ENCODE measurements at places on chromosomes 5 and 9.

DNA sequence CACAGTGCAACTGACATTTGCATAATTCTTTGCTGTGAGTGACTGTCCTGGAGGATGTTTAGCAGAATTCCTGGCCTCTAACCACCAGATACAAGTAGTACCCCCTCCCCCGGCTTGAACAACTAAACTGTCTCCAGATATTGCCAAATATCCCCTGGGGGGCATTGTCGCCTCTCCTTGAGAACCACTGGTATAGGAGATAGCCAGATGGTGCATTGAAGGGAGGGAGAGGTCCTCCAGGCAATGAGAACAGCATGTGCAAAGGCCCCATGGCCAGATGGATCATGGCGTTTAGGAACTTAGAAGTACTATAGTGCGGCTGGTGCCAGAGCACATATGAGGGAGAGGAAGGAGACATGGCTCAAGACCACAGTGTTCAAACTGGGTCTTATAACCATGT lies 18.9 kb upstream of the ORM1 start:
- DNase-seq = no peak

DNA sequence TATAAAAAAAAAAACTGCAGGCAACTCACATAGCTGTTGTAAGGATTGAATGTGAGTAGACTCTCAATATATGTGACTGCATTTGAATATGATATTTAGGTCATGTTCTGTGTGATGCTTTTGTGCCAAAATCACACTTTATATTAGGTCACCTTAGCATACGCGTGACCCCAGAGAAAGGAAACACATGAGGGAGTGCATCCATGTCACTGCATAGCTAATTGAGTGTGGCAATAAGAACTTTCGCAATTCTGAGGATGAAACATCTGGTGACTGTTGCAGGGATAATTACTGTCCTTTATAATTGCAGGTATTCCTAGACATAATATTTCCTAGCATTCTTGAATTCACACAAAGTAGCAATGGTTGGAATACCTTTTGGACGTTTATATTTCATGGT lies 459.5 kb upstream of the KLF4 start:
- no peak for DNase-seq

- DNase-seq = no peak
Measured at GRCh38 chr5:76791461-76791860, 27.4 kb upstream of the F2RL1 start.

DNA sequence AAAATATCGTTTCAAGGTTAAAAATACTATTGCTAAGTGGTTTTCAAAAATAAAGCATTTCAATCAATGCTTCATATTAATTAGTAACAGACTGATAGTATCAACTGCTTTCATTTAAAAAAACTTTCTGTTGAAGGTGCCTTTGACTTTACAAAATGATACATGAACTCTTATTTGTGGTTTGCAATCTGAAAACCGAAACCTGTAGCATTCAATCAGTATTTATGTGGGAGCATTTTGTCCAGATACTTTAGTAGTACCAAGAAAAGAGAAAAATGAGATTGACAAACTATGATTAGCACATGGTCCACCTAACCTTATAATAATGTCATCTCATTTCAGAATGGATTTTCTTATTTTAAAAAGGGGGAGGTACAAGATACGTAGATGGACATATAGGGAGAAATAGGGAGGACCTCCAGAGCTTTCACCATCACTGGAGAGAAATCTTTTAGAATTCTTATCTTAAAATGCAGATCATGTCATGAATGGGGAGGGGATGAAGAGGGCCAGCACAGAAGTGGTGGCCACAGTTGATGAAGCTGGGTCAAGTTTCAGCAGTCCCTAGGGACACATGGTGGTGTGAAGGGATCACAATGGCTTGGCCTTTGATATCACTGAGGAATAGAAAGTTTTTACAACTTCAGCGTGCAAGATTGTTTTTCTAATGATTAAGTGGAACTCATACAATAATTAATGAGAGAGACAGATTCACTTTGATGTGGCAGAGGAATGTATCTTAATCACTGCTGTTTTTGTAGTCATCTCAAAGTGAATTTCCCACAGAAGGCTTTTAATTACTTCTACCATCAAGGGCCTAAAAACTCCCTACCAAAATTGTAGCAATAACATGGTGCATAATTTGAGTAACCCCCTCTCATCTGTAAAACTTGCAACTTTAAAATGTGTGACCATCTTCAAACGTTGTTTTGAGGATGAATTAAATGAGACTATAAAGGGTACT lies 322.3 kb upstream of the EDIL3 start:
- DNase-seq = no peak

- DNase-seq = no peak
Measured at GRCh38 chr9:111663301-111663823, 2.0 kb downstream of the GNG10 start.

- DNase-seq = peak; percentile 2
Measured at GRCh38 chr9:78682216-78682615, 385.3 kb downstream of the PSAT1 start.

DNA sequence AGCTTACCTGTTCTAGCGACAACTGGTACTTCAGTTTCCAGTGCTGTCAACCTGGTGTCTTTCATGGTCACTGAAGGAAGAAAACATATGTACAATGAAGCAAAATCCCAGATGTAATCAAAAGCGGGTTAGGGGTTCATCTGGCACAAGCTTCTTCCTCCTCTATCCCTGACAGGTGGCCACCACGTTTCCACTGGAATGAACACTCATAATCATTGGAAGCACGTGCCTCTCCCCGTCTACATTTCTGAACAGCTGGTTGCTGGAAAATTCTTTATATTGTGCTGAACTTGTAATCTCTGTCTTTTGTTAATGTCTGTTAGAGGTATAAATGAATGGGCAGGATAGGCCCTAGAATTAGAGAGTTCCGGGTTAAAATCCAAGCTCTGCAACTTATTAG lies 9.4 kb downstream of the TSC1 start:
- no peak for DNase-seq

DNA sequence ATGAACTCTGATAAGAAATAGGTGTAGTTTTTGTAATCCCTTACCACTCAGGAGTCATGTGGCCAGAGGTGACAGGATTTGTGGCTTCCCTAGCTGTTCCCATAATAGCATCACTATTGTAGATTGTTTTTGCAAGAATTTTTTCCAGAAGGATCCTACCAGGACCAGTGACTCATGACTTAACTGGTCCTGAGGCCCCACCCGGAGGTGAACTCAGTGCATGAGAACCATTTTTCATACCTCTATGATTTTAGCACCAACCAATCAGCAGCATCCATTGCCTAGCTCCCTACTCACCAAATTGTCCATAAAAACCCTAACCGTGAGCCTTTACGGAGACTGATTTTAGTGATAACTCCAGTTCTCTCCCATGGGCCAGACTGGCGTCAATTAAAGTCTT lies 484.8 kb downstream of the PSAT1 start:
- DNase-seq = no peak

DNA sequence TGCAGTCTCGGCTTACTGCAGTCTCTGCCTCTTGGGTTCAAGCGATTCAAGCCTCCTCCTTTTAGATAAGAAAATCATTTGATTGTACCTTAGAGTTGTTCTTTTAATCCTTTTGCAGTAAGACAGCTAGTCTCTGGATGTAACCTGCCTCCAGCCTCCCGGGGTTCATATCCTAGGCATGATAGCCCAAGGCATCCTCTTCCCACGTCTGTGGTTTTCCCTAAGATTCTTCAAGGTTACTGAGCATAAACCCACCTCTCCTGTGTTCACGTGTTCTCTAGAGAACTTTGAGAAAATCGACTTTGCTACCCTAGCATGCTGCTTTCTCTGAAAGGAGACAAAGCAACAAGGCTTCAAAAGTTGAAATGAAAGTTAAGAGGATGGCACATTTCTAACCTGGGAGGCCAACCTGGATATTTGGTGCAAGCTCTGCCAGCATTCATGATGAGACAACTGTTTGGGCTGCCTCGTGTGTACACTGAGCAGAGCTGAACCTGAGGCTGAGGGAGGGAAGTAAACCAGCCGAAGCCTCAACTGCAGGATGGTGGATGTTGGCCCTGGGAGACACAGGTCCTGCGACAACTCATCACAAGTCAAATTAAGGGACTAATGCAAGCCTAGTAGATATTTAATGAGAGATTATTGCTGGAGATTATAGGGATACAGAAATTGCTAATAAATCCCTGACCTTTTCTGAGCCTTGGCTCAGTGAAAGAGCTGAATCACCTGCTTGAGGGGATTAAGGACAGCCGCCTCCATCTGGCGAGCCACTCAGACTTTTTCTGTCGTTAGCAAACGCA lies 261.8 kb downstream of the ARHGAP26 start:
- DNase-seq = peak; percentile 46

DNA sequence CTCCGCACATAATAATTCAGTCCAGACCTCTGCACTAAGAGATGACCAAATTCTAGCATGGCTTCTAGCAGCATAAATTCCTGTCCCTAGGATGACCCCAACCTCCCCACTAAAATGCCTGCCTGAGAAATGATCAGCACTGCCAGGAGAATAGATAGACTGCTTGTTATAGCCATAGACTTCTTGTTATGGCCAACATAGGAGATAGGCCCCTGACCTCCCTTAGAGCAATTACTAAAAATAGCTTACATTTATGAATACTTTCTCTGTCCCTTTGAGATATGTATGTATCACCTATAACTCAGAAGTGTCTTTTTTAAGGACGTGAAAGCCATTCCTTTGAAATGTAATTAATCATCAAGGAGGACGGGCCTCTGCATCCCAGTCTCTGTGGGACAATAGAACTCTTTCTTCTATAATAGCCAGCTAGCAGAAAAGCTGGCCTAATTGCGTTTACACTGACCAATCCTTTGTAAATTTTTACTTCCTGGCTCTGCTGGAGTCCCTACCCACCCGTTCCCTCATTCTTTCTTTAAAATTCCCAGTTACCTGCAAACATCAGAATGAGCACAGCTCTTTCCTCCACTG lies 1002.7 kb downstream of the CDH18 start:
- no peak for DNase-seq

- no peak for DNase-seq
Measured at GRCh38 chr9:4069457-4070153, 230.3 kb downstream of the GLIS3 start.

DNA sequence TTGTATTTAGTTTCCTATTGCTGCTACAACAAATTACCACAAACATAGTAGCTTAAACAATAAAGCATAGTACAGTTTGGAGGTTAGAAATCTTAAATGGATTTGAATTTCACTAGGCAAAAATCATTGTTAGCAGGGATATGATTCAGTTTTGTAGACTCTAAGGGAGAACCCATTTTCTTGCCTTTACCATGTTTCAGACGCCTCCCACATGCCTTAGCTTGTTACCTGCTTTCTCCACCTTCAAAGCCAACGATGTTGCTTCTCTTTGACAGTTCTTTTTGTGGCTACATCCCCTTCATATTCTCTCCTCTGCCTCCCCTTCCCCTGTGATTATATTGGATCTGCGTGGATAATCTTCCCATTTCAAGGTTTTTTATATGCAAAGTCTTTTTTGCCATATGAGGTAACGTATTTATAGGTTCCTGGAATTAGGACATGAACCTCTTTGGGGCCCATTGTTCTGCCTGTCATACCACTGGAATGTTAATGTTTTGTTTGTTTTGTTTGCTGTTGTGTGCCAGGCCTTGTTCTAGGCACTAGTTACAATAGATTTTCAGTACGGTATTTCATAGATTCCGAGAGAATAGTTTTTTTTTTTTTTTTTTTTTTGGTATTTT lies 54.1 kb downstream of the UHRF2 start:
- no peak for DNase-seq

DNA sequence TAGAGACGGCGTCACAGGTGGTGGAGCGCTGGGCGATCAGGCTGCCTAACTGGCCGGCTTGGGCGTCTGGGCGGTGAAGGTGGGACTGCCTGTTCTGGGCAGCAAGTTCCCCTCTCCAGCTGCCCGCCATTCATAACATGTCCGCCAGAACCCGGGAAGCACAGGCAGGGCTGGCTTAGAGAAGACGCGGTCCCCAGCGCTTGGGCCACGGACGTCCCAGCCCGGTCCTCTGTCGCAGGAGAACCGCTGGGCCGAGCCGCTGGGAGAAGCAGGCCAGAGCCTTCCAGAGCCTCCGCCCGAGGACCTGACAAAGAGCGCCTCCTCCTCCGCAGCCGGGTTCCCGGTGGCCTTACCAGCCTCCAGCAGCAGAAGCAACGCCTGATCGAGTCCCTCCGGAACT lies 15.2 kb upstream of the HAND1 start:
- DNase-seq = no peak

GRCh38 chr9:28834156-28834555 lies 1260.9 kb upstream of the C9orf72 start:
- DNase-seq = no peak

- no peak for DNase-seq
Measured at GRCh38 chr5:53291528-53291927, 182.0 kb upstream of the MOCS2 start.

GRCh38 chr5:18000744-18001143 lies 366.5 kb downstream of the TAF11L14 start:
- DNase-seq = no peak

DNA sequence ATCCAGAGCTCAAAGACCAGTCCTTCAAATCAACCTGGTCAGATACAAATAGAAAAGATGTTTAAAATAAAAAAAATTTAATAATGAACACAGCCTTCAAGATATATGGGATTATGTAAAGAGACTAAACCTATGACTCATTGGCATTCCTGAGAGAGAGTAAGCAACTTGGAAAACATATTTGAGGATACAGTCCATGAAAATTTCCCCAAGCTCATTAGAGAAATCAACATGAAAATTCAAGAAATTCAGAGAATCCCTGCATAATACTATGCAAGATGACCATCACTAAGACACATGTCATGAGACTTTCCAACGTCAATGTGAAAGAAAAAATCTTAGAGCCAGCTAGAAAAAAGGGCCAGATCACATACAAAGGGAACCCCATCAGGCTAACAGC lies 512.9 kb upstream of the PTGER4 start:
- no peak for DNase-seq

GRCh38 chr9:9961487-9961886 lies 651.3 kb downstream of the PTPRD start:
- no peak for DNase-seq

Data from NCI-H1092 treated with DMSO at 0.1 percent for 48 hours (cell line).